Left hindlimb (tissue), 1 donor: ENCODE measurements at places on chromosomes 6 and 20.

DNA sequence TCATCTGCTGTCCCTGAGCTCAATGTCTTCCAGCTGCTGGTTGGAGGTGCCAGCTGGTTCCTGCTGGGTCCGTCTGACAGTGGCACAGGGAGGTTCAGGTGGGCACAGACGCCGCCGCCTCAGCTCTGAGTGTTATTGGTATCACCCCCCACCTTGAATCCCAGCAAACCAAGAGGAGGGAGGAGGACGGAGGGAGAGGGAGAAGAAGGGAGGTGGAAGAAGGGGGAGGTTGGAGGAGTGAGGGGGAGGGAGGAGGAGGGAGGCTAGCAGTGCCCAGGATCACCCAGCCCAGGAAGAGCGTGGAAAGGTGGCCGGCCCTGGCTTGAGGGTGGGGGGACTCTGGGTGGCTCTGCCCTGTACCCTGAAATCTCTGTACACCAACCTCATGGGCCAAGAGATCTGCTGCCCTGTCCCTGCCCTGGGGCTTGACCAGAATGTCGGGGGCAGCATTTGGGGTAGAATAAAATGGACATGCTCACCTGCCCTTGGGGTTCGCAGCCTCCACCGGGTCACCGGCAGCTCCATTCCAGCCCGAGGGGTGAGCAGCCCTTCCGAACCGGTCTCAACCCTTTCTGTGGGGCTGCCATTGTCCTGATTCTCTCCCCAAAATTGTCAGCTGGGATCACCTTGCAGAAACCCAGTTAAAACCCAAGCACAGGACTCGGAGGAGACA is 17.1 kb downstream of the NTSR1 start:
- DNase-seq: peak; percentile 5

DNA sequence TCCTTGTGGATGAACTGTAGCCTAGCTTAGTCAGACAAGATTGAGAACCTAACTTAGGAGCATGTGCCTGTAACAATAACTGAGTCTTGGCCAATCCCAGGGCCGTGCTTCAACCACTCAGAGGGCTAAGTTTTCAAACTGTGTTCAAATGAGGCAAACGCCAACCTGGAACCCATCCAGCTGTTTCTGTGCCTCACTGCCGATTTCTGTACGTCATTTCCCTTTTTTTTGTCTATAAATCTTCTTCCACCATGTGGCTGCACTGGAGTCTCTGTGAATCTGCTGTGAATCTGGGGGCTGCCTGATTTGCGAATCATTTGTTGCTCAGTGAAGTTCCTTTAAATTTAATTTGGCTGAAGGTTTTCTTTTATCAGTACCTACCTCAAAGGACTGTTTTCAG is 115.0 kb upstream of the CHD6 start:
- DNase-seq: no peak

GRCh38 chr6:162934844-162935243 is 207.1 kb downstream of the PACRG start:
- no peak for DNase-seq

DNA sequence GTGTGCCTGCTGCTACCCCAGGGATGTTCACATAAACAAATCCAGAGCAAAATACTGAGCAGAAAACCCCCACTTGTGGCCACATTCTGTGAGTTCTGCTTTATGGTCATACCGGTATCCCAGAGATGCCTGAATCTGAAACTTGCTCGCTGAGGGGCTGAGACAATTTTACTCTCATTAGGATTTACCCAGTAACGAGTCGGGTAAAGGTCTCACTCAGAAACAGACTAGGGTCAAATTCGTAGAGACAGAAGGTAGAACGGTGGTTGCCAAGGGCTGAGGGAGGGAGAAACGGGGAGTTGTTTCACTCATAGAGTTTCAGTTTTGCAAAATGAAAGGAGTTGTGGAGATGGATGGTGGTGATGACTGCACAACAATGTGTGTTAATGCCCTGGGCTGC is 45.4 kb upstream of the NKX2-2 start:
- no peak for DNase-seq

GRCh38 chr6:36610041-36610955 is 16.1 kb downstream of the SRSF3 start:
- DNase-seq: no peak

- DNase-seq: peak; percentile 41
These were observed 62.5 kb downstream of the PYGB start for GRCh38 chr20:25310268-25310920.

DNA sequence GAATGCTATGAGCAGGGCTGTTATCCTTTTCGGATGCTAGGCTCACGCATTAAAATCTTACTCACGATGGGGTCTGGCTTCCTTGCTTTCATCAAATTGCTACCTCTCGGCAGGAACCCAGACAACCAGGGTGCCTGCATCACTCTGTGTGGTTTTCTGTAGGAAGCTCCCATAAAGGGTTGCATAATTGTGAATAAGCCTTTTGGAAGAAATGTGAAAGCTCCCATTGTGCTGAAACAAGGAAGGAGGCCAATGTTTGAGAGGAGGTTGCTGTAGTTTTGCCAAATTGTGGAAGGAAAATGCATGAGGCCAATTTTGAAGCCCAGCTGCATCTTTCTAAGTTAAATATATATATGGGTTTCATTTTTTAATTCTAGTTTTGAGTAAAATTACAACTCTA is 615.5 kb downstream of the C6orf118 start:
- DNase-seq: peak; percentile 31

DNA sequence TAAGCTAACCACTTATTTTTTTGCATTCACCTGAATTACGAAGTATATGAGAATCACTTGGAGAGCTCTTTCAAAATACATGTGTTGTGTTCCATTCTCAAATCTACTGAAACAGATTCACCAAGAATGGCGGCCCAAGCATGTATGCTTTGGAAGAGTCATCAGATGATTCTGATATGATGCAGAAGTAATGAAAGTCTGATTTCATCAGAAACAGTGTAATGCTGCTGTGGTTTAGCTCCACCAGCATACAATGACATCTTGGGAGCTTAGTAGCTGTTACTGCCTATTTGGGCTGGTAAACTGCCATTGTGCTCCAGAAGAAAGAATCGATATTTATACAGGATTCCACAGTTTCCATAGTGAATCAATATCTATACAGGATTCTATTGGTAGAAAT is 52.9 kb downstream of the UBR2 start:
- no peak for DNase-seq

DNA sequence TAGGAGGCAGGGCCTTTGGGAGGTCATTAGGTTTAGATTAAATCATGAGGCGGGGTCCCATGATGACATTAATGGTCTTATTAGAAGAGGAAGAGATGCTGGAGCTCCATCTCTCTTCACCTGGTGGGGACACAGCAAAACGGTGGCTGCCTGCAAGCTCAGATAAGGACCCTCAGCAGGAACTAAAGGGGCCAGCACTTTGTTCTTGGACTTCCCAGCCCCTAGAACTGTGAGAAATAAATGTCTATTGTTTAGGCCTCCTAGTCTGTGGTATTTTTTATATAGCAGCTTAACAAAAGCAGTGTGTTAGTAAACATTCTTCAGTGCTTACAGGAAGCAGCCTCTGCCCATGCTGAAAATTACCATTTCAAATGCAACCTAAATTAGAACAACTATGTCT is 157.6 kb downstream of the FOXA2 start:
- no peak for DNase-seq

GRCh38 chr6:19697744-19698290 is 139.4 kb upstream of the ID4 start:
- no peak for DNase-seq

- DNase-seq: no peak
These were observed 8.2 kb upstream of the PXDC1 start for GRCh38 chr6:3759646-3760232.

- no peak for DNase-seq
These were observed 15.9 kb downstream of the SPDEF start for GRCh38 chr6:34540222-34540621.

GRCh38 chr6:41536795-41537758 is 9.1 kb upstream of the FOXP4 start:
- no peak for DNase-seq

GRCh38 chr6:6284221-6284966 is 36.1 kb downstream of the F13A1 start:
- DNase-seq: no peak

- no peak for DNase-seq
These were observed 1.8 kb downstream of the ASCC3 start for GRCh38 chr6:100879317-100879716.

- DNase-seq: no peak
These were observed 7.8 kb upstream of the BTN3A1 start for GRCh38 chr6:26394289-26394688.

- DNase-seq: no peak
These were observed 9.1 kb upstream of the BTNL2 start for GRCh38 chr6:32416036-32416435.

GRCh38 chr20:57795977-57796560 is 86.3 kb upstream of the PMEPA1 start:
- no peak for DNase-seq

DNA sequence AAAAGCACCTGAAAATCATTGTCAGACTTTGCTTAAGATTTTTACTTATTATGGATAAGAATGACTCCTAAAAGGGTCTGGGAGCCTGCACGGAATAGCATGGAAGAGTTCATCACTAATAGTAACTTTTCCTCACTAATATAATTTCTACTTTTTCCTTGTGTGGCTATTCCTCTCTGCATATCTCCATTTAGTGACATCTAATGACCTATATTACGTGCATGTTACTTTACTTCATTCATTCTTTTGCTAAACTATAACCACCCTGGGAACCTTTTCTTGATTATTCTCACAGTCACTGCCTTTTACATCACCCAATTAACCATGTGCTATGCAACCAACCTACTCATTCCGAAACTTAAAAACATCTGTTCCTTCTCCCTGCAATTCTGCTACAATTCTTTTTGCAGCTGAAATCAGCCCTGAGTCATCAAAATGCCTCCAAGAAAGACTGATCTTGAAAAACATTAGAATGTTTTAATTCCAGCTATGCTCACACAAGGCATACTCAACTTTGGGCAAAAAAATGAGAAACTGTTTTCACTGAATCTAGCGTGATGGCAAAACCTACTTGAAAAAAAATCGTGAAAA is 313.3 kb downstream of the RNGTT start:
- no peak for DNase-seq

- no peak for DNase-seq
These were observed 6.4 kb downstream of the TAB2 start for GRCh38 chr6:149323925-149324324.

GRCh38 chr6:137866200-137866913 is 702 bp upstream of the TNFAIP3 start:
- no peak for DNase-seq

GRCh38 chr20:63978319-63979228 is 868 bp downstream of the SAMD10 start:
- DNase-seq: peak; percentile 64

DNA sequence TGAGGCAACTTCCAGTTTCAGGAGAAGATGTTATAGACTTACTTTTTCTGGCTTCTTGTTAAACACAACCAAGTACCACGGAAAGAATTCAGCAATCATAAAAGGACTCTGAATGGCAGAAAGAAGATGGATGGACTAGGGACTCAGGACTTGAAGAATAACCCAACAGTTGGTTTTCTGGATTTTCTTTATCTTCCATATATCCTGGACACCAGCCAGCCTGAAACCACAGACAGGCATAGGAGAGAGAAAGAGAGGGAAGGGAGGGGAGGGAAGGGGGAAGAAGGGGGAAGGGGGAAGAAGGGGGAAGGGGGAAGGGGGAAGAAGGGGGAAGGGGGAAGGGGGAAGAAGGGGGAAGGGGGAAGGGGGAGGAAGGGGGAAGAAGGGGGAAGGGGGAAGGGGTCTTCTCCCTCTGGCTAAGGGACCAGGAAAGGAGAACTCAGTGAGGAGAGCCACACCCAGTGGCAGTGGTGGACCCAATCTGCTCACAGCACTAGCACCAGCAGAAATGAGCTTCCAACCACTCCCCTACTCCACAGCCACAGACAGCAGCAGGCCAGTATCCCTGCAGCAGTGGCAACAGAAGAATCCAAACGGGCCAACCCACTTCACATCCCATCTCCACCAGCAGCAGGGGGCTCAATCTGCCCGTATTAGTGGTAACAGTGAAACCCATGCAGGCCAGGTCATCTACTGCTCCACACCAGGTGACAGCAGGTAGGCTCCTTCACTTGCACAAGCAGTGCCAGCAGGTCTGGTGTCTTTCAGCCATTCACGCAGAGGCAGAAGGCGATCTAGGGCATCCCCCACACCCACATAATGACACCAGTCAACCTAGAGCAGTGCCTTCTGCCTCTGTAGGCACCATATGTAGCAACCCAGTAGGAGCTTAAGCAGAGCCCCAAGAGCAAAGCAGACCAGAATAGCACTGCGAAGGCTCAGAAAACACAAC is 78.6 kb downstream of the TRMT6 start:
- DNase-seq: no peak

- no peak for DNase-seq
These were observed 67.9 kb downstream of the PSMB1 start for GRCh38 chr6:170485159-170485558.

GRCh38 chr20:12173347-12174012 is 255.8 kb downstream of the BTBD3 start:
- DNase-seq: no peak

- DNase-seq: no peak
These were observed 98.6 kb upstream of the NEDD9 start for GRCh38 chr6:11331111-11331510.

- DNase-seq: no peak
These were observed 83.5 kb downstream of the SNX5 start for GRCh38 chr20:17885076-17885475.
